Amygdala (tissue), 56 donors: ENCODE measurements at places on chromosomes 16 and 17.
A peak's percentile ranks its signal among the peaks of the same experiment; 100 is the strongest.

DNA sequence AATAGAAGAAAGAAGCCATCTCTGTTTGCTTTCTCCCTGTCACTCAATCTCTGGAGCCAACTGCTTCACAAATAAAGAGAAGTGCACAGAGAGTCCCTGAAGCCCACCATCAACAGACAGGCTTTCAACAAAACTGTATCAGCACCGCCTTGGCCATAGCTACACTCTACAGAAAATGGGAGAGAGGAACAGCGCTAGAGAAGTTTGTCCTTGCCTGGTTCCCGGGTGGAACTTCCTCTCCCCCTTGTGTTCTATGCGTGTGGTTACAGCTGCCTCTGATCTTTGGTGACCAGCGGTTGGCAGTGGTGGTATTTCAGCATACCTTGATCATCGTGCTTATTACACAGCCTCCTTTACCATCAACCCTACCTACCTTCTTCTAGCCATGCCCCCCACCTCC lies 91.4 kb upstream of the CCL2 start:
- no peak for DNase-seq

GRCh38 chr17:43360376-43360738 lies 38.4 kb upstream of the ARL4D start:
- DNase-seq, result peak; percentile 25

GRCh38 chr16:78675951-78676792 lies 576.7 kb downstream of the WWOX start:
- no peak for DNase-seq

GRCh38 chr17:65029605-65030336 lies 26.8 kb downstream of the GNA13 start:
- no peak for DNase-seq

- no peak for DNase-seq
These were observed 91.8 kb downstream of the NCOR1 start for GRCh38 chr17:16123531-16123930.

GRCh38 chr17:4678448-4679026 lies 25.4 kb downstream of the PELP1 start:
- DNase-seq, result no peak

- no peak for DNase-seq
These were observed 5.3 kb downstream of the RPL13 start for GRCh38 chr16:89565506-89566372.

DNA sequence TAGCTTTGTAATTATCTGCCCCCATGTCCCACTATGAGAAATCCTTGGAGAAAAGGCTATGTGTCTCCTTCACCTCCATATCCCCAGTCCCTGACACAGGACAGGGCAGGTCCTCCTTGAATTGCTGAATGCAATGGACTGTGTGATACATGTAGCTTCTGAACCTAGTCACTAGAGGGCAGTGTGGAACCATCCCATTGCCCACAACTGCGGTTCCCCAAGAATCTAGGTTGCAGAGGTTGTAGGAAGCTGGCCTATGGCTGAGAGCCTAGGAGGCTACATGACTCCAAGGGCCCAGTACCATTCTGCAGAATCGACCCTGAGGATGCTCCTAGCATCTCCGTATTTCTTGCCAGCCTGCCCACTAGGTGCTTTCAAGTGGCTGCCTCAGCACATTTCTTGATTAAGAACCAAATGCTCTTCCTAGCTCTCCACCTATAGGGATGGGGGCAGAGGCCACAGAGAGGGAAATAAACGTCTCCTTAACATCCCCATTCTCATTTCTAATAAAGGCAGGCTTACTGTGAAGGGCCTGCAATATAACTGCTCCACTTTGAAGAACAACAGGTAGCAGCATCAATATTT lies 394.0 kb downstream of the CA10 start:
- DNase-seq, result peak; percentile 55

DNA sequence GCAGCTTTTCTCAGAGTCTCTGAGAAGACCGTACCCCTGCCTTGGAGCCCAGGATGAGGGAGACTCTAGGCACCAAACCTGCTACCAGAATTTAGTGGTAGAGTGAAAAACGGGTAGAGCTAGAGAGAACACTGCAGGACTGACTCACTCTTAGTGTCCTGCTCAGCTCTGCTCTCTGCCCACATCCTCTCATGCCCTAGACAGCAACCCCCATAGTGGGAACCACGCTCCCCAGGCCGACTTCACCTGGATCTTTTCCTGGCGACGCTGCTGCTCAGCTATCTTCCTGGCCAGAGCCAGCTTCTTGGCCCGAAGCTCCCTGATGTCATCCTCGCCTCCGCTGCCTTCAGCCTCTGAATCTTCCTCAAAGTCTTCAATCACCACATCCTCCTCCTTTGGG lies 26.7 kb downstream of the HIC1 start:
- DNase-seq, result no peak

- DNase-seq, result no peak
These were observed 12.0 kb downstream of the CCDC182 start for GRCh38 chr17:57733085-57733484.

- no peak for DNase-seq
These were observed 5.7 kb downstream of the TMED6 start for GRCh38 chr16:69345923-69346322.
